Left renal cortex interstitium (tissue), 4 donors: ENCODE measurements at places on chromosomes 16 and 17.
A peak's percentile ranks its signal among the peaks of the same experiment; 100 is the strongest.

DNA sequence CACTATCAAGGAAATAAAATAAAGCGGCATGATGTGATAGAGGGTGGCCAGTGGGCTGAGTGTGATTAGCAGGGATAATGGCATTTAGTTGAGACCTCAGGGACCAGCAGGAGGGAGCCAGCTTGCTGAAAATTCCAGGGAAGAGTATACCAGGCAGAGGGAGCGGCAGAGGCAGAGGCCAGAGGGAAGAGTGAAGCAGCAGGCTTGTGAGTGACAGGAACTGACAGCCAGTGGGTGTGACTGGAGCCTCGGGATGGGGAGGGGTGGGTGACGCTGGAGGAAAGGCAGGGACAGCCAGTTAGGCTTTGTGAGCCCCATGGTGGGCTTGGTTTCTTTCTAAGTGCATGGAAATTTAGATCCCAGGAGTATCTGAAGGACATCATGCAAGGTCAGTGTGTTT lies 209.7 kb upstream of the CACNG3 start:
- no peak for DNase-seq

GRCh38 chr17:80261159-80261894 lies 675 bp downstream of the RNF213 start:
- no peak for DNase-seq

- DNase-seq, result no peak
Measured at GRCh38 chr17:48484256-48484655, 46.6 kb downstream of the HOXB1 start.

DNA sequence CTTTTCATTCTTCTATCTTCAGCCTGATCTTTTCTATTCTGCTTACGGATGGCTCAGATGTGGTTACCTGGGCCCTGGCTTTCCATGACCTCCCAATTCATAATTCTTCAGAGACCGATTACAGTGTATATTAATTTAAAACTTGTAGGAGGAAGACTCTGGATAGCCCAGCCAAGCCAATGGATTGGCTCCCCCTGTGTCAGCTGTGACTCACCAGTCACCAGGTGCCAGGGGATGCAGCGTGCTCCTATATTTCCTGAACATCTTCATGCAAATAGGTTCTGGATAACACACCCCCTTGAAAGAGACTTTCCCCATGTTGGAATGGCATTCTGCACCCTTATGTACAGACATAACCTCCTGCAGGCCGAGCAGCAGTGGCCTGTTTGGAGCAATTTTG lies 208.3 kb upstream of the WSCD1 start:
- DNase-seq, result no peak

GRCh38 chr16:1363501-1364041 lies 11.8 kb downstream of the GNPTG start:
- no peak for DNase-seq

DNA sequence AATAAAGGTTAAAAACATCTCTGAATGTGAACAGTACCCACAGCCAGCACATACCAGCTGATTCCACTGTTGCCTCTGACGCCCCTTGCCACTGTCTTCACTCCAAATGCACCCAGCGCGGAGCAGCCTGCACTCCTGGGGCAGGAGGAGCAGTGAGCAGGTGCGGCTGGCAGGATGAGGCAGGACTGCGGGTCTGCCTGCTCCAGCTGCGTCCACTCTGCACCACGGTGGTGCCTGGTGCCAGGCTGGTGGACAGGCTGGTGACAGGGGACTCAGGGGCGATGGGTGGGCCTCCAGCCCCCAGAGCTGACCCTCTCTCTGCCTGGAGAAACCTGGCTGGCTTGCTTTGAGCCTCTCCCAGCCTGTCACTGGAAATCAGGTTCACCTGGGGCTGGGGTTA lies 9.4 kb downstream of the RAB40B start:
- no peak for DNase-seq

GRCh38 chr17:82297280-82297713 lies 20.1 kb downstream of the CD7 start:
- DNase-seq, result no peak

DNA sequence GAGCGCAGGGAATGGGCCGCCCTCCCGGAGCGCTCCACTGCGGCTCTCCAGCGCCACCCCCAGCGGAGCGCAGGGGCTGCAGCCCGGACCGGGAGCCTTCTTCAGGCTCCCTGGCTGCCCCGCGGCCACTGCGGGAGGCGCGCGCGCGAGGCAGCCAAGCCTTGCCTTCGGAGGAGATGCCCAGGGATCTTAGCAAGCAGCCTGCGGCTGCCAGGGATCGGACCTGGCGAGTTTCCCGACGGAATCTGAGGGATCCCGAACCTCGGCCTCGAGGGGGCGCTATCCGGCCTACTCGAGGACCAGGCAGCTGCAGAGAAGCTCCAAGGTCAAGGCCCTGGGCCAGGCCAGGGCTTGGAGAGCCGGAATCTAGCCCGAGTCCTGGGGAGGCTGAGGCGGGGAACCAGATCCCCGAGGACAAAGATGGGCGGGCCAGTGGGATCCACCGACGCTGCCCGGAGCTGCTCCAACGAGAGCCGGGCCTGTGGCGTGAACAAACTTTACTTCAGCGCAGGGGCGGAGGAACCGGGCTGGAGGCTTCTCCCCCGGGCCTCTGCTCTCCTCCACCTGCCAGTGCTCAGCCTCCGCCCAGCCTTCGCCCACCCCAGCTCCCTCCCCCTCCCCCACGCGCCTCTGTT lies at the start of gene IRX6:
Gene IRX6, plus strand, starts transcription at position 567 of the 635 bp plus-strand sequence. CDS start 889 bp downstream, outside the sequence.
- DNase-seq, result peak; percentile 51

GRCh38 chr17:69898601-69899000 lies 176.4 kb upstream of the KCNJ16 start:
- no peak for DNase-seq

DNA sequence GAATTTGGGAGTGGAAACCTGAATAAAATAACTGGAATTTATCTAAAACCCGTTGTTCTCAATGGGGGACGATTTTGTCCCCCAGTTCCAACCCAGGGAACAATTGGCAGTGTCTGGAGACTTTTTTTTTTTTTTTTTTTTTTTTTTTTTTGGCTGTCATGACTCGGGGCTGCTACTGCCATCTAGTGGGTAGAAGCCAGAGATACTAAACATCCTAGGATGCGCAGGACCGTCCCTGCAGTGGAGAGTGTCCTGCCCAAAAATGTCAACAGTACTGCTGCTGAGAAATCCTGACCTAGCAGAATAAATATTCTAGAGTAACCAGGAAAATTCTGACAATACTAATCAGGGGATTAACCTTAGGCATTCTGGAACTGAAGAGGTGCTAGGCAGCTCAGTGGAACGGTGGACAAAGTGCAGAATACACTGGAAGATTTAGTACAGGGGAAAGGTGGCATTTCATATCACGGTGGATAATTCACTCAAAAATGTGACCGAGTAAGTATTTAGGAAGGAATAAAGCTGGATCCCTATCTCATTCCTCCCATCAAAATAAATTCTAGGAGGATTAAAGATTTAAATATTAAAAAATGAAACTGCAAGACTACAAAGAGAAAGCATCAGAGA lies 107.6 kb downstream of the SPECC1 start:
- DNase-seq, result no peak

DNA sequence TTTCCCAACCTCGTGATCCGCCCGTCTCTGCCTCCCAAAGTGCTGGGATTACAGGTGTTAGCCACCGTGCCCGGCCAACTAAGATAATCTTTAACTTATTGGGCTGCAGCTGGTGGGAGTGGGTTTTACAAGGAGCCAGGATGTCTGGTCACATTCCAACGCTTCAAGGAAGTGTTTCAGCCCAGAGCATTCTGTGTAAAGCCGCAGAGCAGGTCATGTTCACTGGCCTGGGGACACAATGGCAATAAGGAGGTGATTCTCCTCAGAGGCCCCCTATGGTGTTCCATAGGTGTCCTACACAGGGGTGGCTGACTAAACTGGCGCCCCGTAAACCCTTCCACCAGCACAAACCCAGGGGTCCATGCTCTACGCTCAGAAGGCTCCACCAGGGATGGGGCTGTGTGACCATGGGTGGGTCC lies 1.2 kb downstream of the QPRT start:
- DNase-seq, result no peak

- DNase-seq, result no peak
Measured at GRCh38 chr16:9658164-9658563, 524.1 kb downstream of the GRIN2A start.

- no peak for DNase-seq
Measured at GRCh38 chr16:59605706-59606105, 871.6 kb upstream of the GOT2 start.

DNA sequence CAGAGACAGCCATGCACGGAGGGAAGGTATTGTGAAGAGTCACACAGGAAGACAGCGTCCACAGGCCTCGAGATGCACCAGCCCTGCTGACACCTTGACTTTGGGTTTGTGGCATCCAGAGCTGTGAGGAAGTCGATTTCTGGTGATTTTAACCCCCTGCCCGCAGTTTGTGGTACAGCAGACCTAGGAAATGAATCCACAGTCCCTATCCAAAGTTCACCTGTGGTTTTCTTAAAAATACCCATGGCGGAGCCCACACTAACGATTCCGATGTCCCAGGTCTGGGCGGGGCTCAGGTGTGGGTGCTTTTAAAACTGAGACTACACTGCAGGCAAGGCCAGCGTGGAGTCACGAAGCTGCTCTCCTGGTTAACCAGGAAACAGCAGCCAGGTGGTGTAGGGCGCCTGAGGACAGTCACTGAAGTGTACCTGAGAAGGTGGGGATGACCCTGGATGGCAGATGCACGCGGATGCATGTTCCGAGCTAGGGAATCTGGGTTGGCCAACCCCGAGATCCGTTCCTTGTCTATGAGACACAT lies 14.4 kb upstream of the MEAK7 start:
- DNase-seq, result no peak

GRCh38 chr17:82959242-82959930 lies 119.6 kb upstream of the ZNF750 start:
- no peak for DNase-seq

GRCh38 chr17:43576563-43577229 lies 30.6 kb upstream of the ETV4 start:
- DNase-seq, result no peak

GRCh38 chr17:4229627-4230541 lies 33.9 kb downstream of the ANKFY1 start:
- DNase-seq, result no peak

GRCh38 chr16:56192635-56192945 lies 1.3 kb downstream of the GNAO1 start:
- DNase-seq, result no peak

DNA sequence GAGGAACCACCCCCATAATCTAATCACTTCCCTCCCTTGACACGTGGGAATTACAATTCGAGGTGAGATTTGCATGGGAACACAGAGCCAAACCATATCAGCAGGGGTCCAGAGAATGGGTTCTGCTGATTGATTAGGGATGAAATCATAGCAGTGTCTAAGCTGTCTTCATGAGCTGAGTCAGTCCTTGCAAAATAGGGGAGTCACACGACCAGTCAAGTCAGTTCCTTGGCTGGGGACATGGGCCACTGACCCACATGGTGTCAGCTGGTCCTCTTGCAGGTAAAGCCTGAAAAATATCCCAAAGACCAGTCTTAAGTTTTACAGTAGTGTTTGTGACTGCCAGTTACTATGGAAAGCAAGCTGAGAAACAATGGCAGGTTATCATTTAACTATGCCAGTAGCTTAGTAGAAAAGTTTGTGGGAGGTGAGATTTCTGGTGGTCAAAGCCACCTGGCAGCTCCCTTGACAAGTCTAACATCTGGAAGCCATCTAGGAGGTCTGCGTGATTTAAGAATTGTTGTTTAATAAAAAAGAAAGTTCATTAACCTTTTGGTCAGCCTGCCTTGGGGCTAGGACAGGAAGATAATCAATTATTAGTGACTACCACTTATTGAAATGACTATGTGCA lies 15.7 kb upstream of the ATF7IP2 start:
- DNase-seq, result no peak

GRCh38 chr16:71933913-71934695 lies 38.8 kb downstream of the IST1 start:
- DNase-seq, result no peak
